ENCODE measurements at places on chromosomes 11 and 22.

- DNase-seq: no peak
Observed at GRCh38 chr11:25939691-25940090, 392.2 kb upstream of the ANO3 start.

GRCh38 chr11:102430158-102430836 is 22.3 kb downstream of the TMEM123 start:
- no peak for DNase-seq

DNA sequence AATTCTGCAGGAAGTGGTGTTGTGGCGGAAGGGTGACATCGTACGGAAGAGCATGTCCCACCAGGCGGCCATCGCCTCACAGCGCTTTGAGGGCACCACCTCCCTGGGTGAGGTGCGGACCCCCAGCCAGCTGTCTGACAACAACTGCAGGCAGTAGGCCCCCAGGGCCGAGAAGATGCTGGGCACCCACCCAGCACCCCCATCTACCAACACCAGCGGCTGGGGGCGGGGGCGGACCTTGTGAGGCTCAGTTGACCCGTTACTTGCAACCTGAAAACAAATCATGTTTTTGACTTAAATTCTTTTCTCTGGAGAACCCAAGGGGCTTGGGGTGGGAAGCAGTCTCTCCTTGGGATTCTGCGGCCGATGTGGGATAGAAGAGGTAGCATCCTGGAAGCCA is 7.7 kb downstream of the THYN1 start:
- no peak for DNase-seq

DNA sequence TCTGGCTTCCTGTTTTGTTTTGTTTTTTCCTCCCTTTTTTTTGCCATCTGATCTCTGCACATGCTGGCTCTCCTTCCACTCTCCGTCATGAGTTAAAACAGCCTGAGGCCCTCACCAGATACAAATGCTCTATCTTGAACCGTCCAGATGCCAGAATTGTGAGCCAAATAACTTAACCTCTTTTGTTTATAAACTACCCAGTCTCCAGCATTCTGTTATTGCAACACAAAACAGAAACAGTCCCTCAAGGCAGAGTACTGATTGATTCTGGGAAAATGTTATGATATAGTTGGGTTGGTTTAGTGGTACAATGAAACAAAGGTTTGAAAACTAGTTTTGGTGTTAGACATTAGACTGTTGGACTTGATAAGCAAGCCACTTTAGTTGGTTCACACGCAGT is 1390.0 kb upstream of the RAG2 start:
- DNase-seq: no peak

GRCh38 chr11:134230339-134230738 is 5.9 kb downstream of the VPS26B start:
- no peak for DNase-seq
